ENCODE measurements at places on chromosomes 7 and 10.

DNA sequence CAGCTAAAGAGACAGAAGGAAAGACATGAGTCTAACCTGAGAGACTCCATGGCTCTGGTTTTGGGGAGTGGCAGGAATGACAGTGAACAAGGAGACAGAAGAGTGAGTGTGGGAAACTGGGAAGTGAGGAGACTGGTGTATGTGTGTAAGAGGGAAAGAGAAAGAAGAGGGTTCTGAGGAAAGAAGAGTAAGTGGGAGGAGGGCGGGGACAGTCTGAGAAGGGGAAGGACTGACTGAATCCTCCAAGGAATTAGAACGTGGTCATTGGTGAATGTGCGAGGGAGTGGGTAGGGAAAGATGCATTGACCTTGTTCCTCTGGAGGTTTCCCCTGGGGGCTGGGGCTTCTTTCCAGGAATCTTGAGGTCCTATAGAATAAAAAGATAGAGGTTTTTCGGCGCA lies 26.6 kb downstream of the WNT8B start:
- no peak for DNase-seq

DNA sequence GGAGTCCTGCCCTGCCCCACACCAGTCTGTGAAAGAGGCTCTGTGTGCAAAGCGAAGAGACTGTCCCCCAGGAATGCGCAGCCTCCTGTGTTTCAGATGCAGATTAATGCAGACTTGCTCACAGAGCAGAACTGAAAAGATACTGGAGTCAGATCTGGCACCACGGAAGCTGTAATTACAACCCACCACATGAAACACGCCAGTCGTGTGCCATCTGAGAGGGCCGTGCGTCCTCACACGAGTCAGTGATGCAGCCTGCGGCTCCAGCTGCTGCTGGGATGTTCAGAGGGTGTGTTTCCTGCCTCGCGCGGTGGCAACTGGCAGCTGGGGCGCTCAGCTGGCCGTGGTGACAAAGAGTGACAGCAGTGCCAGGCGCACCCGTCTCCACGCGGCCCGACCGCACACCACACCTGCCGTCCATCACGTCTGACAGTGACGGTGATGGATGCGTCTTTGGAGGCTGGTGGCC lies 50.0 kb downstream of the NKX6-2 start:
- DNase-seq = no peak

- no peak for DNase-seq
Measured at GRCh38 chr10:125880719-125881118, 373 bp downstream of the DHX32 start.

DNA sequence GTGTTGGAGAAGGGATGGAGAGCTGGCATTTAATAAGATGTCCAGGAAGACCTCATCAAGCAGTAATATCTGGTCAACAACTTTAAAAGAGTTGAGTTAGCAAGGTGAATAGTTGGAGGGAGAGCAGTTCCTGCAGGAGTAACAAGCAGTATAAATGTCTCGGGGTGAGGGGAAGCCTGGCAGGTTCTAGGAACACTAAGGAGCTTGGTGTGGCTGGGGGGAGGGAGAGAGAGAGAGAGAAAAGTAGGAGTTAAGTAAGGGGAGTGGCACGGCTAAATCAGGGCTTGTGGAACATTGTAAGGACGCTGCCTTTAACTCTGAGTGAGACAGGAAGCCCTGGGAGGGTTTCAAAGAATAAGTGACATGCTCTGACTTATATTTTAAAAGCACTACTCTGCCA lies 22.0 kb upstream of the LAMB4 start:
- DNase-seq = no peak

- no peak for DNase-seq
Measured at GRCh38 chr7:156984174-156984891, 26.1 kb downstream of the MNX1 start.

DNA sequence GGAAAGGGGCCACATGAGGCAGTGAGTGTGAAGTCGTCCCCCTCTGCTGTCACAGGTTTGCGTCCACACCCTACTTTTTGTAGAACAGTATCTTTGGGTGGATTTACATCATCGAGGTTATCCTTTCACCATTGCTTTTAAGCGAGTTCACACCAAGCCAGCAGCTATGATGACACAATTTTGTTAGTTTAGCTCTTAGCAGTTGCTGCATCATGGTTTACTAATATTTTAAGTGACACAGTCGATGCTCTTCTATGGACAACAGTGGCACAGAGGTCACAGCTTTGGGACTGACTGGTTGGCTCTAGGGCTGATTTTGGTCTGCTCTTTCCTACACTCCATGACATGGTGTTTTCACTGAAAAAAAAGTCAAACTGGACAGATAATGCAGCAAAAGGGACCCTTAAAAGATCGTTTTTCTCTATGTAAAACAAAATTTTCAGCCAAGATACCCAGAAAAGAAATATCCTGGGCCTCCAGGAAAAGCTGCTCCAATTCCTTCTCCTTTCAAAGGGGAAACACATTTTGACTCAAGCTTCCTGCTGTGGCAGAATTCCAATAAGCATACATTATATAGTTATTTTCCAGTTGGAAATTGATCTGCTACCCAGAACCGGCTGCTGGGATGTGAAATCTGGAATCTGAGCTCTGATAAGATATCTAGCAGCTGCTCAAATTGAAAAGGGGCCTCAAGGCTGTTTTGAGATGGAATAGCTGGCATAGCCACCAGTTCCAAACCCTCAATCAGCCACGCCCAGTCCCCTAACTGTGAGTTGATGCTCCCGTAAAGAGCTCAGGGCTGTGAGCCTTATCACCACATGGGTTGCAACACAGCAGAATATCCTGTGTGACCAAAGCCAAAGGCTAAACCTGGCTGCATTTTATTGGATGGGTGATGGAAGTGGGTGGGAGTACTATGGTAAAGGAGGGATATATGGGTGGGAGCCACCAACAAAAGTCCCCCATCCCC lies 114.2 kb downstream of the SMURF1 start:
- DNase-seq = no peak

- DNase-seq = no peak
Measured at GRCh38 chr7:21154614-21155013, 273.3 kb upstream of the SP4 start.

GRCh38 chr7:1388703-1389335 lies 70.5 kb downstream of the MICALL2 start:
- DNase-seq = no peak

DNA sequence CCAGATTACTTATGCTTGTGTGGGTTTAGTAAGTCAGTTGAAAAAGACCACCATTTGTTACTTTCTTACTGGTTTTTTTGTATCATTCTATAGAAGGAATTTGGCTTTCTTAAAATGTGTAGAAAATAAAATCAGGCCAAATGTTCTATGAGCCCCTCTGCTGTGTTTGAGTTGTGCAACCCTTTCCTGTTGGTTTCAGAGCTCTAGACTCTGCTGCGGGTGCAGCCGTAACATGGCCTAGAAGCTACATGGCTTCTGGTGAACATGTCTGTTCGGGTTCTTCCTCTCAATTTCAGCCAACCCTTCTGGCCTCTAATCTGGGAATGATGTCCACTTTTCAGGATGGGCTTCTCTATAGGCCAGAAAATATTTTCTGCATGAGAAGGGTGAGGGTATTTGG lies 56.6 kb upstream of the RAB18 start:
- no peak for DNase-seq

GRCh38 chr10:53619671-53620070 lies 847.1 kb upstream of the MBL2 start:
- DNase-seq = no peak

DNA sequence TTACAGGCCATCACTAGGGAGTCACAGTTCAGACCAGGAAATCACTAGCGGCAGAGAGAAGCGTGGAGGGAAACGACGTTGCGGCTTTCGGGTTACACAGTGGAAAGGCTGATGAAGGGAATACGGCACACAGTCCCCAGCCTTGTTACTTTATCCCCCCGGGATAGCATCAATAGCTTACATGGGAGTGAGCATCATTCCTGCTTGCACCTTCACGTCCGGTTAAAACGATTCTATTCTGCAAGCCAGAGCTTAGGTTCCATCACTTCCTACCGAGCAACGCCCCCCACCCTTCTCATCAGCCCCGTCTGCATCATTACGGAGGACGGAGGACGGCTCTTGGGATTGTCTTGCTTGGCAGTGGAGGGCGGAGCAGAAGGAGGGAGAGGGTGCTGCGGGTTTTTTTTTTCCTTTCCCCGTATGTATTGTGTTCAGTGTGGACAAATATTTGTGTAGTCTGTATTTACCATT lies 124.9 kb downstream of the CLEC2L start:
- DNase-seq = no peak

DNA sequence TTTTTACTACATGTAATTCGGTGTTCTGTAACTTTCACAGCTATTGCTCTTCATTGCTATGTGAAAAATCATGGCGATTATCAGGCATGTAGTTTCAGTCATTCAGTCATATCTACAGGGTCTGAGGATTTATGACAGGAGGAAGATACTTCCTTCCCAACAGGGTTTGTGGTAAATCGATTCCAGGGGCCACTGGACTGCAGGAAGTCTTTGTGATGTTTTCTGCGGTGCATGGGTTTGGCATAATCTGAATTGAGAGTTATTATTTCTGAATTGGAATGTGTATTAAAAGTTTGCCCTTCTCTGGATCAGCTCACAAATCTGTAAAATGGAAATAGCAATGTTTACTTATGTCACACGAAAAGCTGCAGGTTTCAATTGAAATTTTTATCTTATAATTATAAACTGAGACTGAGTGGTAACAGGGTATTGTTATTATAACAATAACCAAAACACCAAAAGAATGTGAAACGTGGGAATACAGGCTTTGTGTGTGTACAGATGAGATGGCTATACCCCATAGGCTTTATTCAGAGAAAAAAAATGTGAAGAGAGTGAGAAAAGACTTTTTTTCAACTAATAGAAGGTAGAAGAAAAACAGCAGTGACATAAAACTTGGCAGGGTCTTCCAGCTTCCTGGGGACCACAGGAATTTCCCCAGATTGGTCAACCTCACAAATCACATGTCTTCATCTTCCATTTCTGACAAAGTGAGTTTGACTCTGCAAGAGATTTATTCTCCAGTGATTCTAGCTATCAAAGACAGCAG lies 307.7 kb upstream of the NFE2L3 start:
- no peak for DNase-seq

- no peak for DNase-seq
Measured at GRCh38 chr10:62815381-62816075, 638 bp downstream of the EGR2 start.

DNA sequence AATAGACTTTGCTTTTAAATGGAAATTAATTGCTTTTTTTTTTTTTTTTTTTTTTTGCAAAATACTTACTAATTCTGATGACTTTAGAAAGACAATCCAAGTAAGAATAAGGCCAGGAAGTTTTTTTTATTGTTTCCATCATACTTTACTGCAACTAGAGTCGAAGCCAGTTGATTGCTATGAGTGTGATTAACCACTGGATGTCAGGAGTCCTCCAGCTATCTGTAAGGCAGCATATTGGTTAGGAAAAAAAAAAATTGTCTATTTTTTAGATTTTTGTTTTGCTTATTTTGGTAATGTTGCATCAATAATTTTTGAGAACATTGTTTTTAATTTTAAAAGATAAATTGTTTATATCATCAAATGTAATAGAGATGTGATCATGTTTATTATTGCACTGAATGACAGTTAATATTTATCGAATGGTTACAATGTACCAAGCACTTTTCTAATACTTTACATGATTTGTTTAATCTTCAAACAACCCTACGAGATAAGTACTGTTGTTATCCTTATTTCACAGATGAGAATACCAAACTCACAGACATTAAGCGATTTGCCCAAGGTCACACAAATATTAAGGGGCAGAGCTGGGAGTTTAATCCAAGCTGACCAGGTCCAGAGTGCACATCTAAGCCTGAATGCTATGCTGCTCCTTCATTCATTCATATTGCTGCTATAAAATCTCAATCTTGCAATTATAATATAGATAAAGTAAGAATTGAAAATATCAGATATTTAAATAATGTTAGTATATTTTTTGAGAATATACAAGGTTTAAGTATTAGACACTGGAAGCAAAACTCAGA lies 19.9 kb upstream of the LMOD2 start:
- DNase-seq = no peak

GRCh38 chr7:152103691-152104090 lies 78.2 kb downstream of the GALNT11 start:
- DNase-seq = no peak

DNA sequence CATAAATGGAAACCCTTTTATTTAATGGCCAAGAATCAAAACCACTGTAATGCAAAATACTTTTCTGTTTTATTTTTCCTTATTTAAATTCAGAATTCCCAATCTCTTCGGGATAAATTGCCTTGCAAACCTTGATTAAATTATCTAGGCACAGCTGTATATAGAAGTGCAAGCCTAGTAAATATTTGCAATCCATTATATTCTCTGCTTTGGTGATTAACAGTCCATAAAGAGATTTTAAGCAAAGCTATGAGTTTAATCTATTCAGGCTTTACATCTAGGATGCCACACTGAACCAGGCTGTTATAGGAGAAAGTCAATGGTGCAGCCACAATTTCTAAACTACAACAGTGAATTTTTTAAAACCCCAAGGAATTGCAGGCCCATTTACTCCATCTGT lies 43.6 kb upstream of the THSD7A start:
- DNase-seq = no peak

- no peak for DNase-seq
Measured at GRCh38 chr7:107353701-107354100, 116.2 kb upstream of the GPR22 start.

DNA sequence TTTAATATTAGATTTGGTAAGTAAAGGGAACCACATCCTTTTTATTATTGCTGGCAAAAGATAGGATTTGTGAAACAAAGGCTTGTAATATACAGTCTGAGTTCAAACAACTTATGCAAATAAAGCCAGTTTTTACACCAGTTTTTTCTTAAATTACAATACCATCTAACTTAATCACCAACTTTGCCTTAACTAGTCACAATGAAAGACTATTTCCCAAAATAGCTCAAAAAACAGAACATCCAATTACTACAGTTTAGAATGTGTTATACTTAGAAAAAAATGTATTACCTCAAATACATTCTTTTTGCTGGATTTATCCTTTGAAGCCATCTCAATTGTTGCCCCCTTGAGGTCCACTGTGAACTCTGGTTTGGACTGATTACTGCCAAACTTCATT lies 108.5 kb downstream of the ARHGAP12 start:
- no peak for DNase-seq

GRCh38 chr10:127863231-127863825 lies 29.4 kb downstream of the CLRN3 start:
- no peak for DNase-seq

DNA sequence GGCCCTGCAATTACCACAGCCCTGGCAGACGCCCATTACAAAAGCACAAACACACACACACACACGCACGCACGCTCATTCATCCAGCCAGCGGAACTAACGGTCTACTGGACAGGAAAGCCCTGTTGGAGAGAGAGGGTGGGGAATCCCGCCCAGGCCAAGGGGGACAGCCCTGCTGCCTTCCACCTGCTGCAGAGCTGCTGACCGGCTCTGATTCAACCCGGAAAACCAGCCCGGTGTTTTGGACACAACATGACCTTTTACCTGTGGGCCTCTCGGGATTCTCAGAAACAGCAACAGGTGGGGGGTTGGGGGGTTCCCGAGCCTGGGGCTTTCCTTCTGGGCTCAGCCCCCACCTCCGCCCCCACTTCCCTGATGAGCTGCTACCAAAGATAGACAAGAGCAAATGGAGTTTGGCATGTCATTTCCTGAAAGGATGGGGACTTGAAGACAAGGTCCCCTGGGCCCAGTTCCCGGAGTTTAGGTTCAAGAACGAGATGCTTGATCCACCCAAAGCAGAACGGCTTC lies 18.5 kb upstream of the SERPINE1 start:
- no peak for DNase-seq
